Bronchus fibroblast of lung (primary cell): ENCODE measurements at places on chromosomes 7 and 10. TPM values are rescaled to one million over a fixed set of nuclear protein-coding genes. Genes with fewer than 3 reads are reported as not detected.

AKR1C4 gene
- total RNA-seq = not detected in 2 replicates

MKLN1 gene
- total RNA-seq = 11.1 and 11.4 TPM in 2 replicates

SFTPD gene
- total RNA-seq = under 0.01 TPM in 1 of 2 replicates, not detected in the other

RGS10 gene
- total RNA-seq = 73.1 and 90.6 TPM in 2 replicates

ARHGAP12 gene
- 13.2 and 18.7 TPM in 2 replicates for total RNA-seq

SPDYE5 gene
- total RNA-seq = not detected in 2 replicates

SVIL gene
- total RNA-seq = 8.1 and 11.1 TPM in 2 replicates

CALHM3 gene
- not detected in 2 replicates for total RNA-seq

RTKN2 gene
- total RNA-seq = 0.89 and 2.0 TPM in 2 replicates

TMEM273 gene
- not detected in 2 replicates for total RNA-seq

CRYGN gene
- not detected in 2 replicates for total RNA-seq

SUGCT gene
- total RNA-seq = 3.1 and 3.5 TPM in 2 replicates

ZNF800 gene
- 8.5 and 9.4 TPM in 2 replicates for total RNA-seq

AKR1C8 gene
- total RNA-seq = not detected in 2 replicates

GSTO2 gene
- 7.3 and 7.6 TPM in 2 replicates for total RNA-seq
